ENCODE measurements at places on chromosomes 1 and 21.

DNA sequence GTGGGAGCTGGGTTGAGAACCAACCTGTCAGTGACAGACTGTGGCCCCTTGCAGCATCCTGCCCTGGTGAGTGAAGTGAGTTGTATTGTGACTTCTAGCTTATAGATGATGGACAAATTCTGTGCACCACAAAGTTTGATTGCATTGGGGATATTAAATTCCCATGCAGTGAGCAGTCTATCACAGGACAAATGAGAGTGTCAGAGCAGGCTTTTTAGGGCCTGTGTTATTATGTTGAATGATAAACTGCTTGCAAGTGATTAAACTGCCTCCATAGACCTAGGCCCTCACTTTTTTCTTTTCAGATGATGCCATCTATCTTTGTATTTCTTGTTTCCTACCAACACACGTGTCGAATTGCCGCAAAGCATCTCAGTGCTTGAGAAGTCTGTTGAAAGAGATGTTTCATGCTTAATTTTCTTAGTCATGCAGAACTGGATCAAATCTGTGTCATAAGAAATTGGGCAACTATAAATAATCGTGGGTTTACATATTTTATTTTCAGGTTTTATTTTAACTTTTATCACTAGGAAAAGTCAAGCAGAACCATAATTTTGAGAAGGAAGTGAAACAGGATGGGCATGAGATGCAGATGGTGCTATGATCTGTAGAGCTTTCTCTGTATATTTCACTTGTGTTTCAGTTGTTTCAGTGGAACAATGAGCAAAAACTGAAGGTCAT lies 199.2 kb downstream of the S1PR1 start:
- no peak overlapping the region for H3K4me3 ChIP-seq
- H3K27me3 ChIP-seq = no peaks in the 10 kb centered on the region
- no peak for DNase-seq
- H3K27ac ChIP-seq = no peak overlapping the region

DNA sequence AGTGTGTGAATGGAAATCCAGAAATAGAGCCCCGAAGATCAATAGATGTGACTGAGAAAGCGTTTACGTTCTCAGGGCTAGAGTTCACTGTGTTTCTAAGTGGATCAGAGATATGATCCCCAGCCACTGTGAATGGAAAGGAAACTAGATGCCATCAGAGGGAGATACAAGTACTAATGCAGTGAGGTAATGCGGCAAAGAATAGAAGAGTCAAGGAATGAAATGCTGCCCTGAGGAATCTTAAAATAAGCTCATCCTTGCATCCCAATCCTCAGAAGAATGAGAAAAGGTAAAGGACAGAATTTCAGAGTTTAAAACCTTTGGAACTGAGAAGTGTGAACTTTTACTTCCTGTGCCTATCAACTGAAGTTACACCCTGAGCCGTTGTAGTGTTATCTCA lies 165.5 kb upstream of the ESRRG start:
- H3K27ac ChIP-seq = no peak overlapping the region
- H3K27me3 ChIP-seq = no peaks in the 10 kb centered on the region
- H3K4me3 ChIP-seq = no peak overlapping the region
- H3K36me3 ChIP-seq = no peaks in the 10 kb centered on the region

GRCh38 chr1:66998972-66999371 lies 55.0 kb downstream of the SLC35D1 start:
- DNase-seq = no peak
- peaks cover 9% of the 10 kb centered on the region for H3K4me1 ChIP-seq
- 0 out of 2 replicates have a peak, but pooled peaks cover 2% of the 10 kb centered on the region for H3K27me3 ChIP-seq
- no peak overlapping the region for H3K4me3 ChIP-seq

- peaks cover 11% of the 10 kb centered on the region for H3K36me3 ChIP-seq
- H3K4me3 ChIP-seq = no peak overlapping the region
- H3K27me3 ChIP-seq = no peaks in the 10 kb centered on the region
- no peak overlapping the region for H3K27ac ChIP-seq
Measured at GRCh38 chr1:12488666-12489354, 129.2 kb downstream of the DHRS3 start.

DNA sequence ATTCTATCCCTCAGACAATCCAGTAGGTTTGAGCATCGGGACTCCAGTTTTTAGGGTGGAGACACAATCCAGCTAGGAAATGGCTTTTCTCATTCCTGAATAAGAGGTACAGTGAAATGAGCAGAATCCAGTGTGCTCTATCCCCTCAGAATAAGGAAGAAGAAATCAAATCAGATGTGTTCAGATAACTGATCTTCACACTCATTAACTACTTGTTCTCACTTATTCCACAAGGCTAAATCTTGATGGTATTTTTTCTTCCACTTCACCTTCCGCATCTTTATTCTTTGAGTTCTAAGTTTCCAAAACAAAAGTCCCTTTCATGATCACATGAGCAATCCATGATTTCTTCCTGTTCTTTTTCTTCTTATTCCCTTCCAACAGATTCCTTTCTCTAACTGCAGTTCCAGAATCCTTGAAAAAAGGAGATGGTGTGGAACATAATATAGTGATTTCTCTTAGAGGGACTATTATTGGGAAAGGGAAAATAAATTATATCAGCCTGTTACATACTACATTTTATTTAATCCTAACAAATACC lies 1.7 kb downstream of the SYT11 start:
- no peaks in the 10 kb centered on the region for H3K36me3 ChIP-seq
- H3K27ac ChIP-seq = peak overlapping the region; percentile 88
- H3K4me3 ChIP-seq = peak overlapping the region; percentile 60
- no peaks in the 10 kb centered on the region for H3K27me3 ChIP-seq

- peak; percentile 4 for DNase-seq
- no peak overlapping the region for H3K27ac ChIP-seq
- no peaks in the 10 kb centered on the region for H3K36me3 ChIP-seq
- no peaks in the 10 kb centered on the region for H3K27me3 ChIP-seq
- no peak overlapping the region for H3K4me3 ChIP-seq
Measured at GRCh38 chr1:197521118-197521739, 253.2 kb downstream of the CRB1 start.

- H3K4me3 ChIP-seq = no peak overlapping the region
- no peaks in the 10 kb centered on the region for H3K27me3 ChIP-seq
- H3K27ac ChIP-seq = no peak overlapping the region
- no peak for DNase-seq
Measured at GRCh38 chr1:89908672-89909436, 86.1 kb upstream of the ZNF326 start.

GRCh38 chr1:8671306-8671917 lies 146.0 kb downstream of the RERE start:
- peaks cover 17% of the 10 kb centered on the region for H3K4me1 ChIP-seq
- H3K27ac ChIP-seq = no peak overlapping the region
- DNase-seq = peak; percentile 69
- H3K27me3 ChIP-seq = no peaks in the 10 kb centered on the region
- no peaks in the 10 kb centered on the region for H3K36me3 ChIP-seq

DNA sequence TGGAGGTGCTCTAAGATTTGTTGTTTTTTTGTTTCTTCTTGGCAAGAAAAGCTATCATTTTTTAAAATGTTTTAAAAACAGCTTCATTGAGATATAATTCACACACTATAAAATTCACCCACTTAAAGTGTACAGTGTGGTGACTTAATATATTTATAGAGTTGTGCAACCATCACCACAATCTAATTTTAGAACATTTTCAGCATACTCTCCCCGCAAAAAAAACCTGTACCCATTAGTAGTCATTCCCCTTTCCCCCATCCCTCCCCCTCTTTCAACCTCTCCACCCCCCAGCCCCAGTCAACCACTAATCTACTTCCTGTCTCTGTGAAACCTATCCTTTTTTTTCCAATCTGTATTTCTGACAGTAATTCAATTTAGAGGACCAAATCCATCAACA lies 30.6 kb downstream of the ZC3H11B start:
- H3K4me3 ChIP-seq = no peak overlapping the region
- H3K36me3 ChIP-seq = no peaks in the 10 kb centered on the region
- H3K4me1 ChIP-seq = peaks cover 18% of the 10 kb centered on the region
- DNase-seq = no peak
- no peak overlapping the region for H3K27ac ChIP-seq
- no peaks in the 10 kb centered on the region for H3K27me3 ChIP-seq

DNA sequence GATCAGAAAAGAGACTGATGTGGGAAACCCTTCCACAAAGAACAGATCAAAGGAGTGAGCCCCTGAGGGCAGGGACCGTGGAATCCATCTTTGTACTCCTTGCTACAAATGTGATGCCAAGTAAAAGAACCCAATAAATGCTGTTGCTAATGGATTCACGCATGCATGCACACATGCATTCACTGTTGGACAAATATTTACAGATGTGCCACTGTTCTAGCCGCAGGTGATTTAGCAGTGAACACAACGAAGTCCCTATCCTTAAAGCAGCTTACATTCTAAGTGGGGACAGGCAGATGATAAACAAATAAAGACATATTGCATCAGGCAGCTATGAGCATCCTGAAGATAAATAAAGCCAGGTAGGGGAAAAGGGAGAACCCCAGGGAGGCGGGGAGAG lies 67.8 kb downstream of the ITPKB start:
- H3K4me1 ChIP-seq = peaks cover 28% of the 10 kb centered on the region

DNA sequence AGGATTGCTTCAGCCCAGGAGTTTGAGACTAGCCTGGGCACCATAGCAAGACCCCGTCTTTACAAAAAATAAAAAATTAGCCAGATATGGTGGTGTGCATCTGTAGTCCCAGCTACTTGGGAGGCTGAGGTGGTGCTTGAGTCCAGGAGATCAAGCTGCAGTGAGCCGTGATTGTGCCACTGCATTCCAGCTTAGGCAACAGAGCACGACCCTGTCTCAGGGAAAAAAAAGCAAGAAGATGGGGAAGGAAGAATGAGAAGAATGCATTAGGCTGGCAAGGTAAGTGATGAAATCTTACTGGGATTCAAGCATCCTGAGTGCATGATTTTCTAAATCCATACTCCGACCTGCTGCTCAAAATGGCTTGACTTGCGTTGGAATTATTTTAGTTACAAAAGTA lies 6.8 kb downstream of the PCP4L1 start:
- H3K4me1 ChIP-seq = no peaks in the 10 kb centered on the region
- H3K36me3 ChIP-seq = no peaks in the 10 kb centered on the region
- H3K4me3 ChIP-seq = no peak overlapping the region
- no peaks in the 10 kb centered on the region for H3K27me3 ChIP-seq
